ENCODE measurements at places on chromosomes 5 and 9. TPM values are rescaled to one million over a fixed set of nuclear protein-coding genes. Genes with fewer than 3 reads are reported as not detected.

GRCh38 chr5:122751293-122751782, 23.5 kb upstream of the SNX2 start:
- peak; percentile 17 for DNase-seq

DNA sequence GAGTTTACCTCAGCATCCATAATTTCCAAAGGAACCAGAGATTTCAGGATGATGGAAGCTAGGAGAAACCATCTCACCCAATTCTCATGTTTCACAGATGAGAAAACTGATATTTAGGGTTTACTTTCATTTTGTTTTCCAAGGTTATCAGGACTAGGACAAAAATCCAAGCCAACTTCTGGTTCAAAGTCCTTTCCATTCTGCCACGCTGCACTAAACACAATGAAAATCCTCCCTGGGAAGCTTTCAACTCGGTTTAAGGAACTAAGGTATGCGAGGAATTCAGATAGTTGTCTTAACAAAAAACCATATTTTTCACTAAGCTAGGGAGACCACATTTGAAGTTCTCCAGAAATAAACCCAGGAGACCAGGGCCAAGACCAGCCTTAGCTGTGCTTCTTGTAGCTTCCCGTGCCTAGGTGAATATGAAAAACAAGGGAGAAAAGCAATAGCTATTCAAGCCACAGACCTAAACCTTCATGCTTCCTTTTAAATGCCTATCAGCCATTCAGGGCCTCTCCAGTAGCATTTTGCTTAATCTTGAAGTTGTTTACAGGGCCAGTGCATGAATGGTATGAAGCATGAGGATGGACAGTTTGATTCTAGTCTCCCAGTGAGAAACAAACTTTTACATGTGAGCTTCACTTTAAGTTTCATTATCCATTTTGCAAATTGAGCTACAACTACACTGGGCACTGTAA, 167.9 kb downstream of the DENND1A start:
- no peak for DNase-seq

GNA14 gene
- 0.03 TPM for polyA plus RNA-seq

TEX53 gene
- not detected for polyA plus RNA-seq

GRCh38 chr9:97804059-97804365, 49.0 kb upstream of the FOXE1 start:
- DNase-seq, result no peak

LMX1B gene
- polyA plus RNA-seq, result not detected

SHISAL2B gene
- not detected for polyA plus RNA-seq

DNA sequence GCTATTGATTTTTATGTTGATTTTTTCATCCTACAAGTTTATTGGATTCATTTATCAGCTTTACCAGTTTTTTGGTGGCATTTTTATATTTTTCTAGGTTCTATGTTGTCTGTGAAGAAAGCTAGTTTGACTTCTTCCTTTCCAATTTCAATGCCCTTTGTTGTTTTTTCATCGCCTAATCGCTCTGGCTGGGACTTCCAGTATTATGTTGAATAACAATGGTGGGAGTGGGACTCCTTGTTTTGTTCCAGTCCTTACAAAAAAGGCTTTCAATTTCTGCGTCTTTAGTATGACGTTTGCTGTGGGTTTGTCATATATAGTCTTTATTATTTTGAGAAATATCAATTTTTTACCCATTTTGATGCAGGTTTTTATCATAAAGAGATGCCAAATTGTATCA, 175.6 kb upstream of the CCNH start:
- DNase-seq, result no peak

- no peak for DNase-seq
Measured at GRCh38 chr5:140312791-140313189, 9.9 kb upstream of the PFDN1 start.

Measured in IMR-90 (cell line).